ENCODE measurements at places on chromosomes 12 and 14. TPM values are rescaled to one million over a fixed set of nuclear protein-coding genes. Genes with fewer than 3 reads are reported as not detected.

Gene PWP1
- 58.4 TPM for polyA plus RNA-seq

Gene SLC25A47
- polyA plus RNA-seq: not detected

Gene MORN3
- 1.9 TPM for polyA plus RNA-seq

Gene AMN1
- polyA plus RNA-seq: 15.0 TPM

Gene KCNK13
- polyA plus RNA-seq: 0.23 TPM

Gene OTOGL
- 0.46 TPM for polyA plus RNA-seq

Gene C14orf39
- 3.4 TPM for polyA plus RNA-seq

Gene CCT2
- polyA plus RNA-seq: 215 TPM

Gene HSPB8
- polyA plus RNA-seq: 13.6 TPM

Gene CMTM5
- polyA plus RNA-seq: 3.9 TPM

Measured in right lung (tissue), 10 donors.